CD4-positive, alpha-beta T cell treated with Interleukin-1 beta for 1 hour (primary cell): ENCODE measurements at places on chromosomes 5 and 9.

- no peak for DNase-seq
These were observed 44.1 kb upstream of the GALNT10 start for GRCh38 chr5:154146409-154146808.

DNA sequence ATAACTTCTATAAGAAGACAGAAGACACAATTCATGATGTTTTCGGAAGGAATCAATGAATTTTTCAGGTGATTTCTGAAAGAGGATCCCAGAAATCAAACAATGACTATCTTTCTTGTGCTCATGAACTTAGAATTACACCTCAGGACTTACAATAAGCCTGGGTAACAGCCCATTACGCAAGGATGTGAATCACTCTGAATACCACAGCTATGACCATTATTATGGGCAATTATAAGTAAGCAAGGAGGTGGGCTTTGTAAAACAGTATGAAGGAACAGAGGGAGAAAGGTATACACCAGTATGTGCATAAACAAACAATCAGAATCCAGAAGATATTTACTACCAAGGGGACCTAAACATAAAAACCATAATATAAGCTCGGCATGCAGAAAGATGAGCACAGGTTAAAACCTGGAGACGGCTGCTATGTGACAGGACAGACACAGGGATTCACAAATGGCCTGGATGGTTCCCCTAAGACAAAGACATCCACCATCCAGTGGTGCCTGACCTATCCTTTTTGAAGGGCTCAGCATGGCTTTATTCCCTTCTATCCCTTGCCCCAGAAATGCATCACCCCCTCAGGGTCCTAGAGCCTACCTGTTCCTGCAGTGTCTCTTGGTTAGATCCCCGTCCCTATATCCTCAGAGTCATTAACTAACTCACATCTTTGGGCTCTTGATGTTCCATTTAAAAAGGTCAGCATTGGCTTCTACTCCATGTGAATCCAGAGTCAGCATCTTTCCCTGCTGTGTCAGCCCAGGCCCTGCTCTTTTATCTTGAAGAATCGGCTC lies 21.8 kb upstream of the PPP2CA start:
- DNase-seq = no peak

GRCh38 chr5:1937590-1937989 lies 54.9 kb upstream of the IRX4 start:
- no peak for DNase-seq

DNA sequence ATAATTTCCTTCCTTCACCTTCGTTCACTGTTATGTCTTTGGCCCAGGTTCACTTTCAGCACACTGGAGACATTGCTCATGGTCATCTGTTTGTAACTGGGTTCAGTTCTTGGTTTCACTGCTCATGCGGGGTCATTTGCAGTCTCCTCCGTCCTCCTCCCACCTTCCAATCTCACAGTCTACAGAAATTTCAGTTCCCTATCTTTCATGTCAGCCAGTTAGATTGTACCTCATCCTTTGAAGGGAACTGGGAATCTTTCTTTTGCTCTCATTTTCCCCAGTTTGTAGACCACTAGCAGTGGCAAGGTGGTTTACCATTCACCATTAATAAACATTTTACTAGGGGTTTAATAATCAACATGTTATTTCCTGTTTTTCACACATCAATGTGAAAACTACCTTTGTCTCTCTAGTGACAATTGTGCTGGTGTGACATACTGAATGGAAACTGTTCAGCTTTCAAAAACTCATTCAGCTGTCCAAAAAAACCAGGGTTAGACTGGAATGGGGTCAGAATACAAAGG lies 100.9 kb upstream of the IL6ST start:
- DNase-seq = no peak

- no peak for DNase-seq
These were observed 173.7 kb upstream of the POU5F2 start for GRCh38 chr5:93915142-93915553.

- no peak for DNase-seq
These were observed 535 bp downstream of the UNC5A start for GRCh38 chr5:176810687-176811501.

DNA sequence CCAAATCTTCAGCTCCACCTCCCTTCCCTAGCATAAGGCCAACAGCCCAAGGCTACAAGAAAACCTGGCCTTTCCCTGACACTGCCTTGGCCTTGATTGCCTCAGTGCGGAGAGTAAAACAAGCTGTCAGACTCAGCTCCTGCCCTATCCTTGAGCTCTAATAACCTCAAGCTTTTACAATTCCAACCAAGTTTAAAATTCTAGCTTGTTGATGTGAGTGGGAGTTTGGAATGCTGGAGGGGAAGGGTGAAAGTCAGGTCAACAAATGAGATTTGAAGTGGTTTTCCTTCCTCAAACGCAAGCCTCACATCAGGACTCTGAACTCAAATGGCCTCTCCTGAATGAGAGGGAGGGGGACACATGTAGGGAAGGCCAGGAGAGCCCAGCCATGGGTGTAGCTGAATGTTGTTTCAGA lies 197.0 kb upstream of the VLDLR start:
- DNase-seq = no peak

DNA sequence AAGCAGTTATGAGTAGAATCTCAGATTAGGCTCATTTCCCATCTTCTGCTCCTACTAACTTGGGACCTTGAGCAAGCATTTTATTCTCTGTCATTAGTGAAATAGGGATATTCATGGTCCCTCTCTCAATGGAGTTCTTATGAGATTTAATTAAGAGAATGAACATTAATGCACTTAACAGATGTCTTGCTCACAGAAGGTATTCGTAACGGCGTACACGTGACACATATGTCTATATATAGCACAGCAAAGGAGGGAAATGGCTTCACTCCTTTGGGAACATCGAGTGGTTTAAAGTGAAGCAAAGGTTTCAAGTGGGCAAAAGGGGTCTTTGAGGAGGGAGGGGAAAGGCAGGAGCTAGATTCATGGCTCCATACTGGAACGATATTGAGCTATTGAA lies 24.6 kb downstream of the KDM4C start:
- DNase-seq = no peak

DNA sequence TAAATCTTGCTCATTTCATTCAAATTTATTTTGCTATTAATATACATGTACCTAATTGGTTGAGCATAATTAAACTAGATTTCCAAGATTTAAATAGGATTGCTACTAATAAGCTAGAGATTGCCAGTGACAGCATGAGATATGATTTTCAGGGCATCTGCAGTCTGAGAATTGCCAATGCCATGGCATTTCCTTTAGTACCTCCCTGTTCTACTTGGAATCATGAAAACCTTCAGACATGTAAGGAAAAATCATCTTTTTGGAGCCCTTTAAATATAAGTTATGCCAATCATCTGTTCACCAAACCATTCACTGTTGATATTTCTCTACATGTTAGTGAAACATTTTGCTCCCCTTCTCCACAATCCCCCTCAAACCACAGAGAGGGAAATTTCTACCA lies 691.4 kb downstream of the DNAH5 start:
- no peak for DNase-seq

DNA sequence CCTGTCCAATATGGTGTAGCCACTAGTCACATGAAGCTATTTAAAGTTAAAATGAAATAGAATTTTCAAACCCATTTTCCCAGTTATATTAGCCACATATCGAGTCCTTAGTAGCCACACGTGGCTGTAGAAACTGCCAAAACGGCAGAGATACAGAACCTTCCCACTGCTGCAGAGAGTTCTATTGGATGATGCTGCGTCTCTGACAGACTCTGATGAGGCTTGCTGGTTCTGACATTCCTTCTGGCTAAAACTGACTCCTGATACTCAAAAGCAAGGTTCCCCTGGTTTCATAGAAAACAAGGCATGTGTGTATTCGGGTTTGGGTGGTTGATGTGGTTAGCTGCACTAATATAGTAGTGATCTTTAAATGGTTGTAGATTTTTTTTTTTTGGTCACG lies 91.5 kb downstream of the TLE4 start:
- DNase-seq = no peak

DNA sequence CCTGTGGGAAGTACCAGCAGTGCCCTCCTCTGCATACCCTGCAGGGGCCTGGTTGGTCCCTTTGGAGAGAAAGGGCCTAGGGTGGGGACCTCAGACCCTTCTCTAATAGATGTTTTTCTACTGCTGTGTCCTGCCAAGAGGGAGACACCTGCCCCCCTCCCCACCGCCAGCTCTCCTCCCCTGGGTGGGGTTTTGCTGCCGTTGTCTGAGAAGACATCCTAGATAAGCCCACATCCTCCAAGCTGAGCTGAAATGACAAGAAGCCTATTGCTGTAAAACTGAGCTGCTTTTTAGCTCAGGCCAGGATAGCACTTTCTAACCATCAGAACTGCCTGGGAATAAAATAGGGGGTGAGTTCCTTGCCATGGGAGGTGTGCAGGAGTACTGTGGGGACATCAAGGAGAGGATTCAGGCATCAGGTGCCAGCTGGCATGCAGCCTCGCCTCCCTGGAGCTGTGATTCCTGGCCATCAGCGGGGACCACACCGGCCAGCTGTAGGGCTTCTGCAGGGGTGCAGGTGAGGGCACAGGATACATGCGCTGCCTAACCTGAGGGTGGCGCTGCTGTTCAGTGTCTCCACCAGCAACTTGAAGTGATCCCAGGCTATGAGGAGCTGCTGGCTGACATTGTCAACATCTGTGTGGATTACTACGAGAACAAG lies 37.9 kb downstream of the CYFIP2 start:
- DNase-seq = peak; percentile 55

- no peak for DNase-seq
These were observed 34.2 kb downstream of the CDC14B start for GRCh38 chr9:96585426-96585825.

- DNase-seq = no peak
These were observed 77.5 kb downstream of the CERT1 start for GRCh38 chr5:75433814-75434506.

GRCh38 chr9:75964427-75964826 lies 74.0 kb downstream of the PCSK5 start:
- DNase-seq = no peak

- no peak for DNase-seq
These were observed 78.2 kb upstream of the ARAP3 start for GRCh38 chr5:141760193-141760592.
